Progenitor cell of endocrine pancreas (in vitro differentiated cells): ENCODE measurements at places on chromosomes 3 and 15.
A peak's percentile ranks its signal among the peaks of the same experiment; 100 is the strongest.

DNA sequence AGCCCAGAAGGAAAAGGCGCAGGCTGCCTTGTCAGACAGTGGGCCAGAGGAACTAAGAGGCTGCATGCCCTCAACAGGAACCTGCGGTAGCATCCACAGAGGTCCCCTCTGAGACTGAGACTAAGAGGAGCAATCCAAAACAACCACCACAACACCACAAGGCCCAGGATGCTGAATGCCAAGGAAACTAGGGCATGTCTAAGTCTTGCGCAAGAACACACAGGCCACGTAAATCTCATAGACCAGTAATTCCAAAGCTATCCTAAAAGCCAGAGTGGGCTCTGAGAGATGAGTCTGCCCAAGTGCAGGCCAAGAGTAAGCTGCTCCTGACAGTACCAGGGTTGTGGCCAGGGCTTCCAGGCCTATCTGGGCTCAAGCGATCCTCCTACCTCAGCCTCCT lies 12.9 kb downstream of the MON1A start:
- no peak for DNase-seq

DNA sequence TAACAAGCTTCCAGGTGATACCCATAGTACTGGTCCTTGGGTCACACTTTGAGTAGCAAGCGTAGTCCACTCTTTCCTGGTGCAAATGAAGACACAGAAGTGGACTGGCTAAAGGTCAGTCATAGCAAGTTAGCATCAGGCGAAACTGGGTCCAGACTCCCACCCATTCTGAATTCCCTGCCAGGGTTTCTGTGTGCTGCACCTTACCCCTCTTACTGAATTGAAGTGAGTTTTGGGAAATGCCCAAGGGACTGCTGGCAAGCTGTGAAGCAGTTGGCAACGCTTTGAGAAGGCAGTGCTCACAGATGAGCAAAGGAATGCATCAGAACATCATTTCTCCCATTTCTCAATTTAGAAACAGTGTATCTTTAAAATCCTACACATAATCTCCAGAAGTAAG lies 1.8 kb upstream of the LSG1 start:
- DNase-seq, result no peak

DNA sequence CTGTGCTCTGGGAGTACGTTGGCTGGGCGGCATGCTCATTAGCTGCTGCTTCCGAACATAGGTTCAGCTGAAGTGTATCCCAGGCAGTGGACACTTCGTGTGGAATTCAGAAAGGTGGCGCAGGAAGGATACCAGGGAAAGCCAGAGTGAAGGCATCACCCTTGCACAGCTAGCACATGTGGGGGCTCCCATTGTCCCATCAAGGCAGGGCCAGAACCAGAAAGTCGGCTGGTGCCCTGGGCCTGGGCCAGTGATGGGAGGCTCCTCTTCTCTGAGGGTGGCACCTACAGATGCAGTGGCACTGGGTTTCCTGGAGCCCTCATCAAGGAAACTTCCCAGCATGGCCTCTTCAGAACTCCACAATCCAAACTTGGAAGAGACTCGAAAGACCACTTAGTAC lies 56.6 kb downstream of the PGPEP1L start:
- DNase-seq, result no peak

GRCh38 chr15:69786136-69786701 lies 311.5 kb downstream of the TLE3 start:
- DNase-seq, result no peak

- no peak for DNase-seq
Observed at GRCh38 chr3:133330065-133330464, 69.8 kb upstream of the BFSP2 start.

GRCh38 chr3:99825004-99825640 lies 7.5 kb downstream of the CMSS1 start:
- no peak for DNase-seq

DNA sequence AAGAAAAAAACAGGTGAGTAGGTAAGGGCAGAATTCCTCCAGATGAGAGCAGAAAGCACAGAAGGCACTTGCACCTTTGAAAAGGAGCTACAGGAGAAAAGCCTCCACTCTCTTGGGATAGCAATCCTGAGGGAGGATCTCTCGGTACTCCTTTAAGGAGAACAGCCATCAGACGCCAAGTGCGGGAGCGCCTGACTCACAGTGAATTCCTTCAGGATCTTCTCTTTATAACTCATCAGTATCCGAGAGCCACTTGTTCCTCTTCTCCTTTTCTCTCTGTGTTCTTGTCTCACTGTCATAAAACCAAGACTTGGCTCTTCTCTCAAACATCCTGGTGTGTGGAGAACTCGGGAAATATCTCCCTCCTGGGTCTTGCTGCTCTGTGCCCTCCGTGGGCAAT lies 10.1 kb upstream of the GOLGA8J start:
- no peak for DNase-seq

GRCh38 chr3:177451864-177452830 lies 254.9 kb upstream of the TBL1XR1 start:
- DNase-seq, result no peak

GRCh38 chr3:65288776-65289175 lies 601.0 kb upstream of the ADAMTS9 start:
- DNase-seq, result no peak

DNA sequence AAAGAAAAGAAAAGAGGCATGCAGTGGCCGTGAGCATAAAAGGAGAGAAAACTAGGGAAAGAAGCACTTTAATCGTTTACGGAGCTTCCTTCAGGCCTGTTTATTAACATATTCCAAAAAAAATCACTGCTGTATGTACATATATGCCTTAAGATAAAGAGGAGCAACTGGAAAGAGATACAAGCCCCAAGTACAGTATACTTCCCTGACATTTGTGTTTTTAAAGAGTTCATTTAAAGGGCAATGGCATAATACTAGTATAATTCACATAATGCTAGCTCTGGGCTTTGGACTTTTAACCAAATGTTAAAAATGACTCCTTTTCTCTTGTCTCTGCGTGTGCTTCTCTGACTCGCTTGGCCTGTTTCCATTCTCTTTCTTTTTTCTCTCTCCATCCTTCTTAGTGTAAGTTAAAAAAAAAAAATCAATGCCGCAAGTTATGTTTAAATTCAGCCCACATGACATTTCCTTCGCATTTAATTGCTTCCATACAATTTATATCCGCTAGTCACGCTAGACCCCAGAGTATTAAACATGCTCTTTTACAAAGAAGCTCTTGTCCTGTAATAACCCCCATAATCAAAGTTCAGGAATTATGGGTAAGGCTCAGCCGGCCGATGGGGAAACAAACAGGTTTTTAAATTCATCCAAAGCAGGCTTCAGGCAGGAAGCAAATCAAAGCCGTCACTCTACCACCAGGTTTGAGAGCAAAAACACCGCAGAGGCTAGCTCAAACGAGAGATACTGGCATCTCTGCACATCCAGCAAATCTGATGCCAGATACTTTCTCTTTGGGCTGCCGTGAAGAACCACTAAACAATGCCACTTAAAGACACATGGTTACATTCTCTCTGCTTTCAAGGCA lies 19.4 kb downstream of the WWTR1 start:
- DNase-seq, result no peak

DNA sequence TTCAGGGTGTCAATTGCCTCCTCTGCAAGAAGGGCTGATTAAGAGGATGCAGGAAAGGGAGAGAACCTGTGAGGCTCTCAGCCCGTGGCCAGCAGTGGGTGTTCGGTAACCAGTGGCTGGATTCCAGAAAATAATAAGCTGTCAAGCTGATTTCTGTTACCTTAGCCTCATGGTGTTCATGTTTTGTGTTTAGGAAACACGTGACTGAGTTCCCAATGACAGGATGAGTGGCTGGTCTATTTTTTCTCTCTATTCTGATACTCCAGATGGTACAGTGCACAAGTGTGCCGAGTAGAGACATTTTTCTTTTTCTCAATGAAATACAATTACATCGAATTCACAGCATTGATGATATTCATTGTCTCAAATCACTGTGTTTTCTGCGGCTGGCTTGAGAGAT lies 43.6 kb downstream of the EDEM1 start:
- no peak for DNase-seq

- DNase-seq, result no peak
Observed at GRCh38 chr3:134311265-134311664, 60.6 kb upstream of the RYK start.

DNA sequence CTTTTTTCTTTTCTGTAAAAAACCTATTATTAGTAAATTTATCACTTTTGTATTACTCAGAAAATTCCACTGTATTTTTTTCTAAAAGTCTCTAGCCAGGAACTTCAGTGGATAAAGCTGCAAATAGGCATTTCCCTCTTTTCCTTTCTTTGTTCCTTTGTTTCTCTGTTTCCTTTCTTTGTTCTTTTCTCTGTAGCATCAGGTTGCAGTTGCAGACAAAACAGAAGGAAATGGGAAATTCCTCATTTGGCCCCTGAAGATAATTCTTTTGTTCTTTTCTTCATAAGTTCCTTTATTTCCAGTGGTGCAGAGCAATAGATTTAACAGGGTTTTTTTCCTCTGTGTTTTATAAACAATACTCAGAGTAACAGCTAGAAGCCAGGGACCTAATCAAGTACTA lies 416.5 kb downstream of the TBL1XR1 start:
- DNase-seq, result no peak

- DNase-seq, result no peak
Observed at GRCh38 chr3:130894986-130895280, 1.0 kb downstream of the ATP2C1 start.

GRCh38 chr15:75215107-75216004 lies 13.7 kb downstream of the C15orf39 start:
- no peak for DNase-seq

DNA sequence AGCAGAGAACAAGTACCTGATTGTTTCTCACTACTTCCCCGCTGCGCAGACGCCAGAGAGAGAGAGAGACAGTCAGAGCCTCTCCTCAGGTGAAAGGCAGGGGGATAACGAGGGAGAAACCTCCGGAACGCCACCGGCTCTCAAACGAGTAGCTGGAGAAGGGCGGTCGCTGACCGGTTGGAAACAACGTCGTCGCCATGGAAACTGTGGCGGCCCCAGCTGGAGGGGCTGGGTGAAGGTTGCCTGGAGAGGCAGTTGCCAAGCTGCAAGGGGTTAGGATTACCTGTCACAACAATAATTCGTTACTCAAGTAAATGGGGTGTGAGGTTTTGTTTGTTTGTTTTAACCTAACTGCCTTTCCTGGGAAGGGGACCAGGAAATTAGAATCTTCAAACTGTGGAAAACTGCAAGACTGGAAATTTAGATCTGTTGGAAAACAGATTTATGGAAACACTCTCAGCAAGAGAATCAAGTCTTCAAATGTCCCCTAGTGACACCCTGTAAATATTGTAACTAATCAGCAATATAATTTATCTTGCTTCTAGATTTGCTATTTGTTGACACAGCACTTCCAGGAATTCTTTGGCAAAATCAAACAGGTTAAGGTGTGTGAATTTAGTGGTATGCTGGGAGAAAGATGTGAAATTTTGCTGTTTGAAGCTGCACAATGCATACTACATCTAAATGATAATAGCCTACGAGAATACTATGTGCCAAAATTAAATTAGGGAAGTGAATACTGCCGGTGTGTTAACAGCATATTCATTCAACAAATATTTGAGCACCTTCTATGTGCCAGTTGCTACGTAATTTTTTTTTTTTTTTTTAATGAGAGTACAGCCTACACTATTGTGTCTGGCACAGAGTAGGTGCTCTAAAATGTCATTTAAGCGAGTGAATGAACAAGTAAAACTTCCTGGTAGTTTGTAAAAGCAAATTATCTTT lies at the start of gene DNAH12:
Gene DNAH12, minus strand, starts transcription at position 164 of the 945 bp plus-strand sequence. CDS start 1,474 bp downstream, outside the sequence.
- peak; percentile 78 for DNase-seq

GRCh38 chr3:52494445-52494844 lies 693 bp upstream of the STAB1 start:
- DNase-seq, result no peak

DNA sequence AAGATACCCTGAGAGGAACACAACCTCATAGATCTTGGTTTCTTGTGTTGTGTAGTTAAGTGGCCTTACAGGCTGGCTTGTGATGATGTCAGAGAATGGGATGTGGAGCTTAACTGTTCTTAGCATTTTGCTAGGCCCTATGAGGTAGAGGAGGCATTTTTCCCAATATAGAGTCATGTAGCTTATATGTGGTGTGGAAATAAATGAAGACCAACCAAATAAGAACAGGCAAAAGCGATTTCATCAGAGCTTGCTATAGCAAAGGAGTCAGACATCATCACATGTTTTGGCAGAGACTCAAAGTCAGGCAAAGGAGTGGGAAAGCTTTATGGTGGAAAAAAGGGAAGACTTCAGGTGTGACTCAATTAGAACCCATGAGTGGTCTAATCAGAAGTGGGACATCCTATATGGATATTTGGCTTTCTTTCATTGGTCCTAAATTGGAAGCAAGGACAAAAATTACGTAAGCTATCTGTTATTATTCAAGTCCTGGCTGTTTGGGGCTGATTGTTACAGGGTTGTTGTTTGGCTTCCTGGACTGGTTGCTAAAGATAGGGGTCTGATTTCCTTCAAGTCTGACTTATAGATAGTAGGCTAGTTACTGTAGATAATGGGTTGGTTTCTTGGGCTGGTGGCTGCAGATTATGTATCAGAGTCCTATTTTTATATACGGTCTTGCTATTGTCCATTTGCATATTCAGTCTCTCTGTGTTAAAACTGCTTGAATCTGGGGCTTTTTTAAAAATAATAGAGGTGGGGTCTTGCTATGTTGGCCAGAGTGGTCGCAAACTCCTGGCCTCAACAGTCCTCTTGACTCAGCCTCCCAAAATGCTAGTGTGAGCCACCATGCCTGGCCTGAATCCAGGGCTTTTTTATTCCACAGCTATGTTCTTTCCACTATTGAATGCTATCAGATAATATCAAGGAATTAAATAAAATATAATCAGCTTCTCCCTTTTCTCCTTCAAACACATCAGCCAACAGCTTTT lies 30.3 kb upstream of the SETD2 start:
- DNase-seq, result no peak

DNA sequence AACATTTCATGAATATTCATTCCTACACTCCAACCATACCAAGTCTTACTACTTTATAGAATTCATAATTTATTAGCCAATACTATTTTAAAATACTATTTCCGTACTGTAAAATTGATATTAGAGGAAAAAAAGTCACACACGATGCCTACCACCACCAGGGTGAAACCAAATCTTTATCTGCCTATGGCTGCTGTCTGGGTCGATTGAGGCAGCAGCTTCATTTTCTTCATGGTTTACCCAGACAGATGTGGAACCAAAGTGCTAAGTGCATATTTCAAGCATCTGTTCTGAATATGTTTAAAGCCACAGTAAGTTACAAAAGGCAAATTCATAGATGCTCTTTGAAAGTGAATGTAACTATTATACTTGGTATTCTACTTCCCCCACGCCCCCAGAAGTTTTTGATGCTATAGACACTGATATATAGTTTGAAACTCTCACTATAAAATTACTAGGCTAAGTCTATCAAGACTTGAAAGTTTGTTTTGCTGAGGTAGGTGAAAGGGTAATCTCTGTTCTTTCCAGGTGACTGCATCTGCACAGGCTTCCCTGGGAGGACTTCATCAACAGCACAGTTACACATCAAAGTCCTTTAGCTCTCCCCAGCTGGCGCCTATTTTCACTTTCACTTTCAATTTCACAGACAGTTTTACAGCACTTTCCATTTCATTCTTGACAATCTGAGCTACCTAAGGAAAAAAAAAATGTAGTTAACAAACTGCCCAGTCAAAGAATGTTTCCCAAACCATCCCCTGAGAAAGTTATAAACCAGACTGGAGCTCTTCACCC lies 113.9 kb downstream of the POLQ start:
- DNase-seq, result no peak
